Muscle of arm (tissue), 14 donors: ENCODE measurements at places on chromosomes 11 and 22. TPM values are rescaled to one million over a fixed set of nuclear protein-coding genes. Genes with fewer than 3 reads are reported as not detected.

KRTAP5-7 gene
- polyA plus RNA-seq, result not detected

GRCh38 chr22:35128637-35129036, 62.7 kb downstream of the ISX start:
- DNase-seq, result no peak

DNA sequence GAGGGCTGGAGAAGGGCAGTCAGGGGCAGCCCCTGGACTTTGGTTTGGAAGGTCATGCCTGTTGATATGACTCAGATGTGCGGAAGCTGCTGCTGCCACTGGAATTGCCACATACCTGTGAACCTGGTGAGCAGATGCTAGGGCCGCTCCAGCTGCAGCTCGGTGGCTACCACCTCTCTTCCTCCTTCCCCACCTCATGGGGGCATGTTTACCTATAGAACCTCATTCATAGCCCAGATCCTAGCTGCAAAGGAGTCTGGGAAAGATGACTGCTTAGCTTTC, 17.5 kb upstream of the TSPAN18 start:
- DNase-seq, result no peak

DNA sequence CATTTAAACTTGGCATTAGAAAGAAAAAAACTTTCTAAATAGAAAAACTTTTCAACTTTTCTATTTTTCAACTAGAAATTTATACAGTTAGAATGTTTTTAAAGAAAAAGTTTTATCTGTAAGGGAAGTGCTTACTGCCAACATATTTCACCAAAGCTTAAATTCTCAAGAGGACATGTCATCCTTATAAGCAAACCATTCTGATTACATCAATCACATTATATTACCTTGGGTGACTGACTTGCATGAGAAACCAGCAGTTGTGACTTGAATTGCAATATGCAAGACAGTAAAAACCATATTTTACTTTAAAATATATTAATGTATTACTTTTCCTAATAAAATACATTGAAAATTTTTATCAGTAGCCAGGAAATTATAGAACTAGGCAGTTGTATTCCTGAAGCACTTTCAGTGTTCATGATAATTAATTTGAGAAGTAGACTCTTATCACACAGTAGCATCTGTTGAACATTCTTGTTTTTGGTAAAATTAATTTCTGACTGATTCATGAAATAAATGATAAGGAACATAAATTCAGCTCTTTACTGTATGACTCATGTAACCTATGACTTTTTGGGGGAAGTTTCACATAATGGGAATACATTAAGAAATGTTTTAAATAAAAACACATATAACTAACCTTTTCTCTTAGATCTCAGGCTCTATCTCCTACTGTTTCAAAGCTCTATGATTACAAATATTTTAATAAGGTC, 345.0 kb upstream of the CCDC179 start:
- no peak for DNase-seq

- DNase-seq, result no peak
These were observed 2.1 kb upstream of the HSPA8 start for GRCh38 chr11:123063826-123064657.

DNA sequence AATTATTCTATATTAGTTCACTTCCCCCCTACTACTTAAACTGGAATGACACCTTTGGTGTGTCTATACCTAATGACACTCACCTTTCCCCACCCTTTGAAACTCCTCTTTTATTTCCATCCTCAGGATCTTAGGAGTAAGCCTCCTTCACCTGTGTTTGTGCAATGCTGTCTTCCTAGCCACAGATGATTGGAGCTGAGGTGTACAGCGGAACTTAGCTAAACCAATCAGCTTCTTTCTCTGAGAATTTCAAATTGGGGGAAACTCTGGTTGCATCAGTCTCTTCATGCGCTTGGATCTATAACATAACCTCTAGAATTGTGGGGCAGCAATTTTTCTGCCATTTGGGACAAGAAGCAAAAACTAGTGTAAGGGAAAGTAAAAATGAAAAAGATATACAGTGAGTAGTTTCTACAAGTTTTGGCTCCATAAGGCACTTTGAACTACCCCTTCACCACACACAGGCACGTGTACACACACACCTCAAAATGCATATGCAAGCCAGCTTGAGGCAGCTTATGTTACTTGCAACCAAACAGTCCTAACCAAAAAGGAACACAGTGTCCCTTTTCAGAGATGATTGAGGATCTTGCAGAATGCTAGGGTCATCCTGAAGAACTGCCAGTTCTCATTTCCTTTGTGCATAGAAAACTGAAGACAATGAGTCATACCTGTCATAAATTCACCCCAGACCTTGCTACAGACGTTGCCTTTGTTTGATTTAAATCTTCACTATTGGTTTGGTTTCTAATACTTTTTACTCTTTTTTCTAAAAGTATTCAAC, 36.0 kb upstream of the LDLRAD3 start:
- no peak for DNase-seq

P2RX6 gene
- 19.7 TPM for polyA plus RNA-seq

MTA2 gene
- polyA plus RNA-seq, result 31.9 TPM

DNA sequence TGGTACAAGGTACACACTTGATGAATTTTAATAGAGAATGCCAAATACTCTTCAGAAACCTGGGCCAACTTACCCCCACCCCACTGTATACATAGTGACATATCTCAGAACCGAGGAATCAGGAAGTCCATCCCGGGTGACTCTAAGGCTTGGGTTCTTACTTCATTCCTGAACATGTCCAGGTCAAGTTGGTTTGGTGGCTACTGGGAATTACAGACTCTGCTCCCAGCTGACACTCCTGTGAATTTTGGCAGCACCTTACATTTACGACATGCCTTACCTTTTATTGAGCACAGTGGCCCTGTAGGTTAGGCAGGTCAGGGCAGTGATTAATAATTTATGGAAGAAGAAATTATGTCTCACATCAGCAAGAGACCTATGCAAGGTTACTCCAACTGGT, 70.1 kb upstream of the LDLRAD3 start:
- DNase-seq, result no peak

PLEKHA7 gene
- 5.9 TPM for polyA plus RNA-seq

DNA sequence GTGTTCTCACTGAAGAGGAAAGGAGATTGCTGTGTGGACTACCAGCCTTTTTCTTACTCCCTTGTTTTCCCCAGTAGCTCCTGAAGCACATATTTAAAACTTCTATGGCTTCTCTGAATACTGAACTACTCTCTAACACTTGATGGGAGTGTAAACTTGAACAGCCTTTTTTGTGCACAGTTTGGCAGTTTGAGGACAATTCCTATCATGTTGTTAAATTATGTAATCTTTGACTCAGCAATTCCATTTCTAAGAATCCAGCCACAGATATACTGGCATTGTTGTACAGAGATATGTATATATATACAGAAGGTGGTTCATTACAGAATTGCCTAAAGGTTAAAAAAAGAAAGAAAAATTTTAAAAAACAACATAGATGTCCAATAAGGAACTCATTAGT, 47.1 kb upstream of the EED start:
- no peak for DNase-seq

DNA sequence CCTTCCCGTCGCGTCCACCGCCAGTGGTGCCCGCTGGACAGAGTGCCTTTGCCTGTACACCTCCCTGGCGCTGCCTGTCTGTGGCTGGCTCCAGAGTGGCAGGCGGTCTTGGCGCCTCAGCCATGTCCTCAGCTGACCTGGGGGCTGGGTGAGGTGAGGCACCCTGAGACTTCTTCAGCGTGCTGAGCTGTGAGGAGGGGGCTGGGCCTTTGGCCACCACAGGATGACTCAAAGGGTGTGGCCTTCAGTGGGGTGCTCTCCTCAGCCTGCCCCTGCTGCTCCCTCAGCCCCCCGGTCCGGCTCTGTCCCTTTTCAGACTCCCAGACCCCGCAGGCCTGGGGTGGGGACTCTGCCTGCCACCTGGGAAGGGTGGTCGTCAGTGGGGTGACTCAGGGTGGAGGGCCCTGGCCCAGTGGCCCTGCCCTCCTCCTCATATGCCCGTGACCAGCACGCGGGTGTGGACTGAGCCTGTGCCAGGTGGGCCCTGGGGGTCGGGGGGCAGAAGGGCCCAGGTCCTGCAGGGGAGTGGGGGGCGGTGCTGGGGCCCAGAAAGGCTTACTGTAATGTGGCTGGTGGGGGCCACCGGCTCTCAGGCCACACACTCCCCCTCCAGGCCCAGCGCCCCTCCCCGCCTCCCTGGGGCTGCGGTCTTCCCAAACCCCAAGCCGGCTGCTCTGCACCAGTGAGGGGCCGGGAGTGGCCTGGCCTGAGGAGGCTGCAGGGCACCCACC, 15.9 kb downstream of the CRELD2 start:
- no peak for DNase-seq

- DNase-seq, result peak; percentile 57
These were observed 11.9 kb downstream of the VSIG10L2 start for GRCh38 chr11:125957618-125958332.

CEND1 gene
- polyA plus RNA-seq, result 0.39 TPM
